ENCODE measurements at places on chromosomes 2 and 18.

- DNase-seq = no peak
Measured at GRCh38 chr2:188410504-188411235, 119.0 kb downstream of the GULP1 start.

GRCh38 chr2:137535897-137536296 lies 428.4 kb upstream of the HNMT start:
- no peak for DNase-seq

GRCh38 chr2:189709501-189710221 lies 35.2 kb downstream of the ANKAR start:
- no peak for DNase-seq

GRCh38 chr2:17171446-17172049 lies 346.7 kb downstream of the RAD51AP2 start:
- DNase-seq = no peak

DNA sequence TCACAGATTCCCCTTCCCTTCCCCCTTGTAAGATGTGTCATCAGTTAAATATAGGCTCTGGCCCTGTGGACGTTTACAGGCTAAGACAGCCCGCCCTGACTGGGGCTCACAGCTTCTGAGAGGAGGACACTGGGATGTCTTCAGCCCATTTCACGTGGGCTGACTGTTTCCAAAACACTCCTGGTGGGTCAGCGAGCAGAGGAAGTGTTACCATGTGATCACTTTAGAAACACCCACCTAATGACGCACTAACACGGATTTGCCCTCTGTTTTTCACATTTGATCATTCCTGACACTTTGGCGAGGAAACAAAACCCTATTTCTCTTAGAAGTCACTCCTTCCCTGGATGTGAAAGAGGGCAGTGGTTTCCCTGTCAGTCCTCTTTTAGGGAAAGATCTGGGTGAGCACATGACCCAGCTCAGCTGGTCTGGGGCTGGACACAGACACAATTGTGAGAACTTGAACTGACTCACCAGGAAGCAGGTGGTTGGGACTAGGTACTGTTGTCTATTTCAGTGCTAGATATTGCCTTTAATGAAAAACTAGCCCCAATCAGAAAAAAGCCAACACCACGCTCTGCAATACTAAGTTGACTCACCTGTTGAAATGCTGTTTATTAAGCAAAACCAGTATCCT lies 38.8 kb downstream of the BMP10 start:
- DNase-seq = no peak

All from stimulated activated CD4-positive, alpha-beta T cell treated with anti-CD3 and anti-CD28 coated beads, TNF-alpha, amount 100 ng/mL, for 1 hour (primary cell).